HL-60 (cell line): ENCODE measurements at places on chromosomes 12 and 14.

- DNase-seq: no peak
These were observed 2.1 kb downstream of the SLC8B1 start for GRCh38 chr12:113332688-113333417.

- DNase-seq: no peak
These were observed 340.1 kb downstream of the BCL11B start for GRCh38 chr14:98931911-98932310.

DNA sequence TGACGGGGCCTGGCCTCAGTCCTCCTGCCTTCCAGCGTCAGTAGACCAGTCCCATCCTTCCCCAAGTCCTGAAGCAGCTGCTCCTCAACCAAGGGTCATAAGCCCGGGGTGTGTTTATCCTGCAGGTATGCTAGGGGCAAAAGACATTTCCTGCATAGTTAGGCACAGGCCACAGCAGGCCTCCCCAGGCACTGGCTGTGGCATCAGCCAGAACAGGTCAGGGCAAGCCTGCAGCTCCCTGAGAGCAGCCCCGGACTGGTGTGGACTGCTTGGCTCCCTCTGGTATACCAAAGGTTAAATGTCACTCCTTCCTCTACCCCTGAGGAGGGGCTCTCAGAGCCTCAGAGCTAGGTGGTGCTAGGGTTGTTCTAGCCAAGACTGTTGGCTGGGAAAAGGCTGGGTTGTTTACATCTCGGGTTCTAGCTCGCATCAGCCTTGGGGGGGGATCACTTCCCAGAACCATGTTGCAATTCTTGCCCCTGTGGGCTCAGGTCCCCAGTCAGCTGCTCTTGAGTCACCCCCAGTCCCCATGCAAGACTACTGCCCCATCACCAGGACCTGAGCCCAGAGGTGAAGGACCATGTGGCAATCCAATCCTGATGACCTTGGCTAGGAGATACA, 2.9 kb downstream of the MMP14 start:
- DNase-seq: no peak

- DNase-seq: no peak
These were observed 418.6 kb downstream of the SLC16A7 start for GRCh38 chr12:60014436-60014835.

DNA sequence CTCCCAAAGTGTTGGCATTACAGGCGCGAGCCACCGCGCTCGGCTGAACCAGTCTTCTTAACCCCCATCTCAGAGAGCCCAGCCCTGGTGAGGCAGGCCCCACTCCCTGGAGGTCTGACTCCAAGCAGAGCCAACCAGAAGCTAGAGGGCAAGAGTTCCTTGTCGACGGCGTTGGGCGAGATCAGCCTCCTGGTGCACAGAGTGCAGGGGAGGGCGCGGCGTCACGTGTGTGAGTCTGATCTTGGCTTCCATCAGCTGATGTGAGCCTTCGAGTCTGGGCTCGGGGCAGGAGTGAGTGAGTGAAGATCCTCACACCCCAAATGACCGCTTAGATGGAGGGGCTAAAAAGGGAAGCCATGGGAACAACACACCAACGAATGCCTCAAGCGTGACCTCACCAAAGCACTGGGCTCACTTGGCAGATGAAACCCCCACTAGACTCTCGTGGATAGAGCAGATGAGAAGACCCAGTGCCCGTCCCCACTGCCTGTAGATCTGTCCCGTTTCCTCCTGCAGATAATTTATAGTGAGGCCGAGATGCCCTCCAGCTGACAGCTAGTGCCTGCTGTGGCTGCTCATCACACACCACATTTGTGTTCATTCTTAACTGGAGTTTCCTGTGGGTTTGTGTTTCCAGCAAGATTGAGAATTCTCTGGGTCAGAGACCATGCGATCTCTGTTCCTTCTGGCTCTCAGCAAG, 28.6 kb upstream of the ADGRD1 start:
- DNase-seq: no peak

- no peak for DNase-seq
These were observed 80.4 kb upstream of the CLEC14A start for GRCh38 chr14:38336298-38336697.

DNA sequence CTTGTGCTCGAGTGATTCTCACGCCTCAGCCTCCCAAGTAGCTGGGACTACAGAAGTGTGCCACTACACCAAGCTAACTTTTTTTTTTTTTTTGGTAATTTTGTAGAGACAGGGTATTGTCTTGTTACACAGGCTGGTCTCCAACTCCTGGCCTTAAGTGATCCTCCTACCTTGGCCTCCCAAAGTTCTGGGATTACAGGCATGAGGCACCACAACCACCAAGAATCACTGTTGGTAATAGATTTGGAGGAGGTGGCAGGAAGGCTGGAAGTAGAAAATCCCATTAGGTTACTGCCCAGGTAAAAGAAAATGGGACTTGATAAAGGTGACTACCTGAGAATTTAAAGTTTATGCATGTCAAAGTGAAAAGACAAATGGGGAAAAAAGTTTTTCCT, 1.4 kb upstream of the CDCA4 start:
- DNase-seq: no peak

DNA sequence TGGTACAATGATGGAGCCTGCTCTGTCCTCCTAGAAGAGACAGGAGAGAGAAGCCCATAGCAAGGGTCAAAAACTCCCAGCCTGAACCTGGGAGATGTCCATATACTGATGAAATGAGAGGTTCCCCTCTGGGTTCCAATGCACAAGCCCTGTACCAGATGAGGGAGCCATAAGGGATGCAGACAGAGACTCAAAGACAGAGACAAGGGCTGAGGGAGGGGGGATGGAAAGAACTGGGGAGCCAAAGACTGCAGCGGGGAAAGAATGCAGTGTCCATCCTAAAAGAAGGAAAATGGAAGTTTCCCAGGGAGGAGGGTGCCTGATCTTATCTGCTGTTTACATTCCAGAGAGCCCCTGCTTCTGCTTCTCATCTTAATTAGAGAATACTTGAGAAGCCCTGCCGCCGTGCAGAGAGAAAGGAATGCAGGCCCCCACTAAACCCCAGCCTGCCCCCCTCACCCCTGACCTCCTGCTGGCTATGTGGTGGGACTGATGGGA, 27.7 kb downstream of the KRT18 start:
- DNase-seq: no peak

DNA sequence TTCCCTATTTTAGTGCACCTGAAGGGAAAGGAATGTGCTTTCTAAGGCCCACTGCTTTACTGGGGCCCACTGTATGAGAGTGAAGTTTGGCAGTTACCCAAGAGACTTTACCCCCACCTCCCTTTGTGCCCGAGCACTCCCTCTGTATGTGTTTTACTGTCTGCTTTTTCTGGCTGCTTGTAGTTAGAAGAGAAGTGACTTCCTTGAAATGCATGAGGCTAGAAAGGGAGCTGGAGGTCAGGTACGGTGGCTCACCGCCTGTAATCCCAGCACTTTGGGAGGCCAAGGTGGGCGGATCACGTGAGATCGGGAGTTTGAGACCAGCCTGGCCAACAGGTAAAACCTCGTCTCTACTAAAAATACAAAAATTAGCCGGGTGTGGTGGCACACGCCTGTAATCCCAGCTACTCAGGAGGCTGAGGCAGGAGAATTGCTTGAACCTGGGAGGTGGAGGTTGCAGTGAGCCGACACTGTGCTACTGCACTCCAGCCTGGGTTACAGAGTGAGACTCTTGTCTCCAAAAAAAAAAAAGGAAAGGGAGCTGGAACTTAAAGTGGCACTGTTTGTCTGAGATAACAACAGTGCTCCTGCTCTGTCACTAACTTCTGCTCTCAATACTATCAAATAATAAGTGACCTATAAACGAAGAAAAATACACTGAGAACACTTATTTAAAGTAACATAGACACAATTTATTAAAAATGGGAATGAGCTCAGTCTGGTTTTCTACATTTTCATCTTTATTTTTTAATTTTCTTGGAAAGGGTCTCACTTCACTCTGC, 5.8 kb downstream of the TRIP11 start:
- DNase-seq: no peak

GRCh38 chr12:57389033-57389432, 41.8 kb downstream of the R3HDM2 start:
- no peak for DNase-seq

GRCh38 chr14:73457924-73458182, 493 bp downstream of the NUMB start:
- no peak for DNase-seq

DNA sequence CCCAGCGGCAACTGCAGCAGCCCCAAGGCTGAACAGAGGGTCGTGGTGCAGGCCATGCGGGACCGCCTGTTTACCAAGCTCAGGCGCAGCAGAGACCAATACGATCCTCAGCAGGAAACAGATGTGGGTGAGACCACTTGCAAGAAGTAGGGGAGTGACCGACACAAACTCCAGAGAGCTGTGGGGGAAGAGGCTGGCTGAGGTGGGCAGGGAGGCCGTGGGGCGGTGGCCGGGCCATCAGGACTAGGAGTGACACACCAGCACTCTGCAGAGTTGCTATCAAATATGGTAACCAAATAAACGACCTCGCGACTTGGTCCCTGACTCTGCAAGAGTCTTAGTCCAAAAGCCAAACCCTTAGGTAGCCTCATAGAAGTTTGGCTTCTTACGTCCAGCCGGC, 30.6 kb downstream of the AMN start:
- no peak for DNase-seq

GRCh38 chr12:81094718-81095360, 17.0 kb downstream of the ACSS3 start:
- no peak for DNase-seq

- DNase-seq: no peak
These were observed 119.9 kb upstream of the LHX5 start for GRCh38 chr12:113591480-113591974.

DNA sequence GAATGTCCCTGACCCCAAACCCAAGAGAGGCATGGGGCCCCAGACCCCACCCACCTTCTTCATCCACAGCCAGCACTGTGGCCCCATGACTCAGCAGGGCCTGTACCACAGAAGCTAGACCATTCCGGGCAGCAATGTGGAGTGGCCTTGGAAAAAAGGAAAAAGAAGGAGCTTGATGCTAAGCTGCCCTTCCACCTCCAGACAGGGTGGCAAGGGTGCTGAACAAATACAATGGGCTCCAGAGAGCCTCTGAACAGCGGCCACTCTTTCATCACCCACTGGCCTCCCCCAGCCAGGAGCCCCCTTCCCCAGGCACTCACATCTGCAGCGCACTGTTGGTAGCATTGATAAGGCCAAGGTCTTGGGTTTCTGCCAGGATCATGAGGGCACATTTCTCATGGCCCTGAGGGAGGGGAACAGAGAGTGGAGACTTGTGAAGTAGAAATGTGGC, 13.9 kb downstream of the SLC39A5 start:
- DNase-seq: no peak

DNA sequence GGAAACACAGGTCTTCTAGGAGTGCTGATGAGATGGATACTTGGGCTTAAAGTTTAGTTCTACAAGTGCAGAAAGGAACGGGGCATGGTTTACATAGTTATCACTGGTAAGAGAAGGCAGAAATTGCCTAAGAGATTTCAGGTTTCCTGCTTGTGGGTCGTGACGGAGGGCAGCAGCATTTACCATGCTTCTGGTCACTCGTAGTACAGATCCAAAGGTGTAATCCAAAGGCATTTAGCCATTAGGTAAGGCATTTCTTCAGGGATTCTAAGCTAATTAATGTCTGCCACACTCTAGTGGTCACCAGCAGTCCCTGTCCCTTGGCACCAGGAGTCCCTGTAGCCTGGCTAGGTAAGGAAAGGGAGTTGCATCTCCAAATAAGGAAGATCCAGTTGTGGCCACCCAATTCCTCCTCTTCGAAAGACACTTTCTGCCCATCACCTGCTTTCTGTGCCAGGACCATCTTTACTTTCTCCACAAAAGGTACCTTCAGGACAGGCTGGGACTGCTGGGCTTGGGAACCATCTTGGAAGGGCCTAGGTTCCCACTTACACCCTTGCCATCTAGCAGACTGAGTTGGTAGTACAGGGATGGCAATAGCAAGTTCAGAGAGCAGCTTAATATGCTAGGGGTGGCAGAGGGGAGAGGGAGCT, 1.5 kb downstream of the GSTZ1 start:
- DNase-seq: no peak

- DNase-seq: no peak
These were observed 611.3 kb downstream of the VRK1 start for GRCh38 chr14:97408503-97408902.

DNA sequence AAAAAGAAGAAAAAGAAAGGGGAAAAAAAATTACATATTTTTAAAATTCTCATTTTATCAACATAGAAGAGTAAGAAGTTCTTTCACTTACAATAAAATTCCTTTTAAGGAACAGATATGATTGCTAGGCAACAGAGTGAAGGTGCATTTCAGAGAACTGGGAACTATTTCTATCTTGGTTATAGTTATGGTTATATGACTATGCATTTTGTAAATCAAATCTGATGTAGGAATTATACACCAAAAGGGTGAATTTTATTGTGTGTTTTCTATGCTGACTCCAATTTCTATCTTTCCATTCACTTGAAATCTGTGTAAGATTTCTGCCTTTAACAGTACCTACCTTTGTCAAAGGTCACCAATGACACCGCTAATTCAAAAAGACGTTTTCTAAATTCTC, 50.1 kb downstream of the HNRNPC start:
- DNase-seq: no peak

- DNase-seq: no peak
These were observed 7.9 kb downstream of the ATF7 start for GRCh38 chr12:53618275-53618674.

DNA sequence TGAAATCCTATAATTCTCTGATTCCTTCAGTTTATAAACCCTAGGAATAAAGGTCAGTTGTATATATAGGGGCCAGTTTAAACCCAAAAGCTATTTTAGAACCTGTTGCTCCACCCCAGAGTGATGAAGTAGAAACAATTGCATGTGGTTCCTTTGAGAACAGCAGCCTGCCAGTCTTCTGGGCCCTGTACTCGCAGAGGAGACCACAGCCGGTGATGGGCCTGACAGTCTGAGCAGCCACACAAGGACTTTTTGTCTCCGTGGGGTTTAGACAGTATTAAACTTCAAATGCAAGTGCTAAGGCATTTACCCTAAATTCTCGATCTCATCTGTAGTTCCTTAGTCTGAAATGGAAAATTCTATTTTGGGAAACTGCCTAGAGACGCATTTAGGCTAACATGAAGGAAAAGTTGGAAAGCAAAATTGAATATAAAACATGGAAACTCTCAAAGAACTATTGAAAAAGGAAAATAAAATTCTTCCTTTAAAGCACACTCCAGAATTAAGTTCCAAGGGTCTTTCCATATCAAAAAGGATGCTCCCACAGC, 80.6 kb downstream of the PRICKLE1 start:
- DNase-seq: no peak

- no peak for DNase-seq
These were observed 74.9 kb downstream of the ANO2 start for GRCh38 chr12:5870183-5870582.

DNA sequence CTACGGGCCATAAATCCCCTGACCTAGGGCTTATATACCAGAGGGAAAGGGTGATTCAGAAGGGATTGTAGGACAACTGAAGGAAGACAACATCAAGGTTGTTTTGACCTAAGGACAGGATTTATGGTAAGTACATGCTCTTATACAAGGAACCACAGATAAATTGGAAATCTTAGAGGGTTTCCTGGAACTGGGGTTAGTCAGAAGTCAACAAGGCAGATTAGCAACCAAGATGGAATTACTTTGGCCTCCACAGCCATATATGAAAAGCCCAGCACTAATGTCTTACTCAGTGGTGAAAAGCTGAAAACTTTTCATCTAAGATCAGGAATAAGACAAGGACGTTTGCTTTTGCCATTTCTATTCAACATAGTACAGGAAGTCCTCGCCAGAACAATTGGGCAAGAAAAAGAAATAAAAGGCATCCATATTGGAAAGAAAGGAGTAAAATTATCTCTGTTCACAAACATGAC, 5.4 kb downstream of the TMBIM4 start:
- no peak for DNase-seq
